ENCODE measurements at places on chromosomes 7 and 10.

DNA sequence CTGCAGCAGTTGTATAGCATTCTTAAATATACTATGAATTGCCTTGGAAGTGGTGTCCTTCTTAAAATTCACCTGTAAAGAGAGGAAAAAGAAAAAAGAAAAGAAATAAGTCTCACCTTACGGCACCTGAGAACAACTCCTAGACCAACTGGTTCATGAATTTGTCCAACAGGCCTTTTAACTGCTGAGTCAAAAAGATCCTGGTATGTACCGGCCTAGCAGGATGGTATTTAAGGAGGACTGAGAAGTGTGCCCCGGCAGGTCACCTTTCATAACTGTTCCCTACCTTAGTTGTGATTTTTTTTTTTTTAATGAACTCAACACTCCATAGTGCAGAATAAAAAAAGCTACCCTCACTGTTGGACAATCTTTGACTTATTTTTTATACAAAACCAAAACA, 25.8 kb downstream of the STN1 start:
- no peak for DNase-seq

GRCh38 chr7:16130111-16131110, 290.9 kb downstream of the CRPPA start:
- no peak for DNase-seq

- DNase-seq = peak; percentile 33
Observed at GRCh38 chr7:142603870-142604448, 145.3 kb upstream of the PRSS1 start.

- no peak for DNase-seq
Observed at GRCh38 chr10:126065751-126066377, 169.5 kb downstream of the FANK1 start.

GRCh38 chr10:57979491-57979890, 288.2 kb downstream of the IPMK start:
- DNase-seq = no peak

DNA sequence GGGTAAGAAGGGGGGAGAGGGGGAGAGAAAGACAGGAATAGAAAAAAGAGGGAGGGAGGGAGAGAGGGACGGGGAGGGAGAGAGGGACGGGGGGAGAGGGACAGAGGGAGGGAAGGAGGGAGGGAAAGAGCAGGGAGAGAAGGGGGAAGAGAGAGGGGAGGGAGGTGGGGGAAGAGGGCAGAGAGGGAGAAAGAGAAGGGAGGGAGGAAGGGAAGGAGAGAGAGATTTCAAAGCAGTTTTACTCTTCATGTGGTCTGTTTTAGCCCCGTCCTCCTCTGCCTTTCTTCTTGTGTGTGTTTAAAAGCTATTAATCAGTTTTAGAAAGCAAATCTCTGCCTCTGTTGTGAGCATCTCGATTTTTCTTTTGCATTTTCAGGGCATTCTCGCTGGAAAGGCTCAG, 237.0 kb downstream of the WDR37 start:
- DNase-seq = no peak
